Progenitor cell of endocrine pancreas (in vitro differentiated cells): ENCODE measurements at places on chromosomes 1 and 21. TPM values are rescaled to one million over a fixed set of nuclear protein-coding genes. Genes with fewer than 3 reads are reported as not detected.

Gene C1orf159
- total RNA-seq, result 21.3 and 23.2 TPM in 2 replicates

Gene SMIM1
- 10.8 and 12.0 TPM in 2 replicates for total RNA-seq

Gene SKI
- total RNA-seq, result 56.2 and 59.4 TPM in 2 replicates

Gene LIPI
- not detected in 2 replicates for total RNA-seq

Gene GJA8
- total RNA-seq, result not detected in 2 replicates

Gene AVPR1B
- 0.60 TPM in 1 of 2 replicates, not detected in the other for total RNA-seq

Gene RHBG
- total RNA-seq, result 0.36 and 0.71 TPM in 2 replicates

Gene IPO9
- 94.9 and 99.8 TPM in 2 replicates for total RNA-seq

Gene TCHH
- total RNA-seq, result not detected in 2 replicates

Gene PLA2G2F
- not detected in 2 replicates for total RNA-seq

Gene TNFRSF1B
- not detected in 2 replicates for total RNA-seq
